ENCODE measurements at places on chromosomes 16 and 17. TPM values are rescaled to one million over a fixed set of nuclear protein-coding genes. Genes with fewer than 3 reads are reported as not detected.

The RNF222 gene
- not detected for polyA plus RNA-seq

The ADAM11 gene
- 2.3 TPM for polyA plus RNA-seq

The ADCY9 gene
- 16.2 TPM for polyA plus RNA-seq

DNA sequence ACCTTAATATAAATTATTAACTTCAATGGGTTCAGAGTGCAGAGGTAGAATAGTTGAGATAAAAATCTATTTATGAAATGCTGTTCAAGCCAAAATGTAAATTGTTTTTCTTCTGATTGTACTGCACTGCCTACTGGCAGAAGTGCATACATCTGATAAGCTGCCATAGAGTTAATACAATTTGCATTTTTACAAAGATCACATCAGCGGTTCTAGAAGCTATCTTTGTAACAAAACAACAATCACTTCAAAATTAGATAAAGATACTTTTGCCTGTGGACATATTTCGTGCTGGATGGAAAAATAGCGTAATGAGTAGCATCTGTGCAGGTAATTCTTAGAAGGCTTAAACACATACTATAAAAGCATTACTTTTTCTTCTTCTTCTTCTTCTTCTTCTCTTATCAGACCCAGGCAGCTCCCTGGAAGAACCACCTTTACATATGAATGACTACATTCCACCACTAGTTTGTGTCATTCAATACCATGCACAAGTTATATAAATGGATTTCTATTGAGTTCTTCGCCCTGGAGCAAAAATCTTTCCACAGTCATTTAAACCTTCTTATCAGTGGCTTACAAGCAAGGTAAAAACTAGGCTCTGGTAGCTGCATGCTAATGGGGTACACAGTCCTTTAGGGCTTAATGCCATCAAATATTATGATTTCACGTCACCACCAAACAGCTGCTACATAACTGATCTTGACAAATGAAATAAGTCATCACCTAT lies 47.0 kb downstream of the SYNRG start:
- no peak for DNase-seq
